KBM-7 (cell line): ENCODE measurements at places on chromosomes 12 and 14.

DNA sequence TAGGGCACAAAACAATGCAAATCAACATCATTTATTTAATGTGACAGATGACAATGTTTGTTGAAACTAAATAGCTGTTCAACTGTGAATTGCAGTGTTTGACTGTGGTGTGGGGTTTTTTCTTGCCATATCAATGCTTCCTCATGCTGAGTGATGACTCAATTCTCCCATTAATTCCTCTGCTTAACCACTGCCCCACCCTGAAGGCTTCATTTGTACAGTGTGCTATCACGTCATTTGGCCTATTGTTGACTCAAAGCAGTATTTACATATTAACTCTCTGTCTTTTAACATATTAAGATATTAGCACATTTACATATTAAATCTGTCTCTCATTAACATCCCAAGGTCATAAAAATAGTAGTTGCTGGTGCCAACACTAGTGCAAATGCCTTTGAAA is 164.8 kb upstream of the NRXN3 start:
- no peak for DNase-seq

GRCh38 chr12:14772946-14773345 is 30.3 kb downstream of the WBP11 start:
- DNase-seq: no peak

DNA sequence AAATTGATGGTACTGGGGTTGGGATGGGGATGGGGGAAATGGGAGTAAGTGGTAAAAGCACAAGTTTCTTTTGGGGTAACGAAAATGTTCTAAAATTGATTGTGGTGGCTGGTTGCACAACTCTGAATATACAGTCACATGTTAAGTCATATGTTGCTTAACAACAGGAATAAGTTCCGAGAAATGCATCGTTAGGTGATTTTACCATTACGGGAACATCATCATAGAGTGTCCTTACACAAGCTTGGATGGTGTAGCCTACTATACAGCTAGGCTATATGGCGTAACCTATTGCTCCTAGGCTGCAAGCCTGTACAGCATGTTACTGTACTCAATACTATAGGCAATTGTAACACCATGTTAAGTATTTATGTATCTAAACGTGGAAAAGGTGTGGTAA is 31.0 kb downstream of the ITGA7 start:
- DNase-seq: no peak

DNA sequence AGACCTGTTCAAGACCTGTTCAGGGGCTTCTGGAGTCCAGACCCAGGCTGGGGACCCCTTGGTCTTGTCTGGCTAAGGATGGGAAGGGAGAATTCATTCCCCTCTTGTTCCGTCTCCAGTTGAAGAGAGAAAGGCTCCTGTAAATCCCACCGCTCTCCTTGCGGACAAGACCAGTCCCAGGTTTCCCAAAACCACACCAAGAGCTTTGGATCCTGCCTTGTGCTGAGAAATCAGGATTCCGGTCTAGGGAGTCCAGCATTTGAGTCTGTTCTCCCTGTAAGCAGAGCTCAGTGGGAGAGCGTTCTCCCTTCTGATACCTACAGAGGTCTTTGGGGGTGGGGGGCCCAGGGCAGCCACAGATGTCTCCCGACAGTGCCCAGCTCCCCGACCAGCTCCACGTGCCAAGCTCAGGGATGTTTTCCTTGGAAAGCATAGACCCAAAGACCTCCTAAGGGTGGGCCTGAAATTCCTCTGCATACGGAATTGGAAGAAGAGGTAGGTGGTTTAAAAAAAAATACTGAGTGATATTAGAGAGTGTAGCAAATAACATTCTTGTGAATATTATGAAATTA is 1.9 kb downstream of the HOXC13 start:
- no peak for DNase-seq

- no peak for DNase-seq
Measured at GRCh38 chr12:122503147-122503751, 2.5 kb upstream of the ZCCHC8 start.

DNA sequence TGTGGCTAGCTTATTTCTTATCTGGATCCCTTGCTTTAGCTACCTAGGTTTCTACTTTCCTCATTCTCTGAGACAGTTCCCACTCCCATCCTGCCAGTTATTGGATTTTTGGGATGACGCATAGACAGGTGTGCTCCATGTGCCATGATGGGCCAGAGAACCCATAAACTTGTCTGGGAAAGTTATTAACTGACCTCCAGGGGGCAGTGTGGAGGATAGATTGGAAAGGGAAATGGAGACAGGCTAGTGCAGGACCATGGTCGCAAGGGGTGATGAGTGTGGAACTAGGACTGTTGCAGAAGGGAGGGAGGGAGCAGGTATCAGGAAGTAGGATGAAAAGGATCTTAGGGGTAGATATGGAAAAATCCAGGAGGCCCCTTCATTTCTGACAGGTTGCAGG is 80.3 kb downstream of the ESRRB start:
- peak; percentile 39 for DNase-seq

DNA sequence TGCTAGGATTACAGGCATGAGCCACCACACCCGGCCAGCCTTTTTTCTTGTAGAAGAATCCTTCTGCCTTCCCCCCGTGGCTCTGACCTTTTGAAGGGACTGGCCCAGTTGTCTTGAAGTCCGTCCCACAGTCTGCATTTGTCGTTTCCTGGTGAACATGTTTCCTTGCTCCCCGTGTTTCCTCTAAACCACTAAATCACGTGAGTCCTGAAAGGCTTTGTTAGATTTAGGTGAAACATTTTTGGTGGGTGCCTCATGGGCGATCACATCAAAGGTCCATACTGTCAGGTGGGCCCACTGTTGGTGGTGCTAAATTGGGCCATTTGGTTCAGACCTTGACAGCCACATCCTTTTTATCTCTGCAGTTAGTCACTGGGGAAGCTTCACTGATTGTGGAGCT is 26.3 kb downstream of the MLXIP start:
- DNase-seq: no peak

DNA sequence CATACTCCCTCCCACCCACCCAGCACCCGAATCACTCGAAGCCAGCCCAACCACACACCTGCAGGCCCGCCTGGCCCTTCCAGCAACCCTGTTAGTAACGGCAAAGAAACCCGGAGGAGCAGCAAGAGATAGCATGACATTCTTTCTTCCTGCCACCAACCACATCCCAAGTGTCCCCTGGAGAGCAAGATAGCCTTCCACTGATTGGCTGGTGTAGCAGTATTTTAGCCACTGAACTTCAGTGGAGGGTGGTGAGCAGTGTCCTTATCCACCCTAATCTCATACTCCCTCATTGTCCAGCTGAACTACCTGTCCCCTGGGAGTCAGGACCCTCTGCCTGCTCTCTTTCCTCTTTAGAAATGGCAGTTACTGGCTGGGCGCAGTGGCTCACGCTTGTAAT is 769 bp upstream of the SLC39A5 start:
- DNase-seq: no peak

DNA sequence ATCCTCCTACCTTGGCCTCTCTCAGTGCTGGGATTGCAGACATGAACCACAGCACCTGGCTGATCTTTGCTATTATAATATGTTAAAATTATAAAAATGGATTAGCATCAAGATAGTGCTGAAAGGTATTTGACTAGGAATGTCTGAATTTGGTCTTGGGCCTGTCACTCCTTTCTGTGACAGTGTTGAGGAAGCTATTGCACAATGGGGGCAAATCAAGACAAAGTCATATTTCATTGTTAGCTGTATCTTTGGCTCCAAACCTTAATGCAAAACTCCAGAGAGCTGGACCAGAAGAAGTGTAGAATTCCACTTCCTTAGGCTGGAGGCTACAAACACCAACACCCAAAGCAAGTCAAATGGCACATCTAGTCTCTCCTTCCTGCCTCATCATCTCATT is 42.2 kb downstream of the ZCRB1 start:
- DNase-seq: no peak

GRCh38 chr12:55996715-55997534 is at the start of gene SUOX:
TSS of gene SUOX (plus strand) at chr12:55997276. CDS start at chr12:56002222, 4,946 bp downstream.
- peak; percentile 90 for DNase-seq

DNA sequence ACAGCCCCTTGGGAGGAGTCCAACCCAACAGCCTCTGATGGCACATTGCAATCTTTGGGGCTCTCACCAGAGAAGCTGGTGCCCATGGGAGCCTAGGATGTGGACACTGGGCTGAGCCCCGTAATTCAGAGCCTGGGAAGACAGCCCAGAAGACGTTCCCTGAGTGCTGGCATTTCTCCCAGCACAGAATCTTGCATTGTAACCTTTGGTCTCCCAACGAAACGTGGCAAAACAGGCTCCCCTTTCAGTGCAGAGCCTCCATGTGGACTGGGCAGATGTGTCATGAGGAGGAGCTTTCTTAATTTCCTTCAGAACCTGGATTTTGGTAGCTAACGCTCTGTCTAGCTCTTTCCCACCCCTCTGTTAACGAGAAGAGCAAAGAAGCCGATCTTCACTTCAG is 26.3 kb downstream of the BATF start:
- no peak for DNase-seq

DNA sequence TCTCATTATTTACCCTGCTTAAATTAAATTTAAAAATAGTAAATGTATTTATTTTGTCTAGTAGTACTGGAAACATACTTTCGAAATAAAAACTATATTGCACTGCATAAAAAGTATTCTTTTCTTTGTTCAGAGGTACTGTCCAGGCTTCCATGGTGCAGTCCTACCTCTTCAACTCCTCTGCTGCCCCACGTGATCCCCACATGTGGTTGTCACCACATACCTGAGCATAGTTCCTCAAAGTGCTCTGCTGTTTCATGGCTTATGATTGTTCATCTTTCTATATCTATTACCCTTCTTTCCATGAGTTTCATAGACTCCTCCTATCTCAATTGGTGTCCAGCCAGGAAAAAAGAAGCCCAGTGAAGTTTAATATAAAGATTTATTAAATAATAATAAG is 317.5 kb upstream of the OR4E1 start:
- no peak for DNase-seq

GRCh38 chr14:57820581-57820980 is 45.3 kb downstream of the SLC35F4 start:
- DNase-seq: no peak

DNA sequence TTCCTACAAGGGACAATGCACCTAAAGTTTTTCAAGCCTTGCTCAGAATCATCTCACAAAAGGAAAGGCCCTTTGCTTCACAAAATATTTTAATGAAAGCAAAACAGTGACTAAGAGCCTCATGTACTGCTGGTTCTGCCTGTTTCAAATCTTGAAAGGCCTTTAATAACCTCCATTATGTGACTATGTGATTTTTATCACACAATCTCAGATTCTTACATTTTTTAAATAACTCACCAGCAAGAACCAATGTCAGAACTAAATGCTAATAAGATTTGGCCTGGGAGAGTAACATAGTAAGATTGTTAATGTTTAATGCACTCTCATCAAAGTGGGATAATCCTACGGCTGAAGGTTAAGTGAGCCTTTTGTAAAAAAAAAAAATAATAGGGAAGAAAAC is 378.9 kb downstream of the RGS6 start:
- DNase-seq: no peak

DNA sequence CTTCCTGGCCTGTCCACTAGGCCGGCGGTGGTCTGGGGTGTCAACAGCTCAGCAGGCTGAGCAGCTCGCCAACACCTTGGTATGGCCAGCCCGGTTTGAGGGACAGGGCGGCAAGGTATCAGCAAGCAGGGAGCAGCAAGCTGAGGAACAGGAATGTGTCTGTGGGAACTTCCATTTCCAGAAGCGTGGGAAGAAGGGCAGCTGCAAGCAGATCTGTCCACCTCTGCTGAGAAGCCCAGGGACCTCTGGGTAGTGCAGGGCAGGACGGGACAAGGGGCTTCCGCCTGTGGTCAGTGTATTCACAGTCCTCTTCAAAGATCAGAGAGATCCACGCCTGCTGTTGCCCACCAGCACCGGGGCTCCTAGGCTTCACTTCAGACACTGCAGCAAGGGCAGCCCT is 36.0 kb downstream of the ACTN1 start:
- no peak for DNase-seq

- no peak for DNase-seq
Measured at GRCh38 chr14:80313806-80314205, 102.5 kb upstream of the DIO2 start.

DNA sequence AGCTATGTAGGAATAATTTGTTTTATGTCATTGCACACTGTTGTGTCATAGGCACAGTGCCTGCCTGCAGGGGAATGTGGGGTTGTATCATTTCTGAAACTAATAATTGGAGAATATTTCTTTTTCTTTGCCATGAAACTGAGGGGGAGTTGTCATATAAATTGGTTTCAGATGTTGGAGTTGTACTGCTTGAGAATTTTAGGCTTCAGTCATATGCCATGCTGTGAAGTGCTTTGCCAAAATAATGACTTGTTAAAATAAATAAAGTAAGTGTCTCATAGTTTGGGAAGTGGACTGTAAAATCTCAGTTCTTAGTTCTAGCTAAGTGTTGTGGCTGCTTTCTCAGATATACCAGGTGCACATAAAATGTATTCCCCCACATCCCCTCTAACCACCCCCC is 116.8 kb downstream of the DAAM1 start:
- no peak for DNase-seq

GRCh38 chr14:55074662-55075061 is 23.2 kb downstream of the MAPK1IP1L start:
- no peak for DNase-seq
